Naive thymus-derived CD8-positive, alpha-beta T cell (primary cell): ENCODE measurements at places on chromosomes 13 and 19. TPM values are rescaled to one million over a fixed set of nuclear protein-coding genes. Genes with fewer than 3 reads are reported as not detected.
A peak's percentile ranks its signal among the peaks of the same experiment; 100 is the strongest.

The CEACAM21 gene
- total RNA-seq, result 56.7 TPM

The ZNF534 gene
- total RNA-seq, result not detected

DNA sequence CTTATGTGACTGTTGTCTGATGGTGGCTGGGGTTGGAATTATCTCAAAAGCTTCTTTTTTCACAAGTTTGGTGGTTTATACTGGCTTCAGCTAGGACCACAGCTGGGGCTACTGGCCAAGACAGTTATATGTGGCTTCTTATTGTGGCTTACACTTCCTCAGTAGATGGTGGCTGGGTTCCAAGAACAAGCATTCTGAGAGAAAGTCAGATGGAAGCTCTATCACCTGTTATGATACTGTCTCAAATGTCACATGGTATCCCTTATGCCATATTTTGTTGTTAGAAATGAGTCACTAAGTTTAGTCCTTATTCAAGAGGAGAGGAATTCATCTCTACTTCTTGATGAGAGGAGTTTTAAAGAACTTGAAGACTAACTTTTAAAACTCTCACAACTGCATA is 41.6 kb downstream of the NDFIP2 start:
- DNase-seq, result no peak
- H3K27ac ChIP-seq, result no peak overlapping the region
- H3K36me3 ChIP-seq, result no peaks in the 10 kb centered on the region
- H3K4me3 ChIP-seq, result no peak overlapping the region
- H3K27me3 ChIP-seq, result no peaks in the 10 kb centered on the region

- no peaks in the 10 kb centered on the region for H3K36me3 ChIP-seq
- no peak overlapping the region for H3K27ac ChIP-seq
- H3K4me3 ChIP-seq, result no peak overlapping the region
Observed at GRCh38 chr13:76719955-76720354, 166.2 kb downstream of the KCTD12 start.

GRCh38 chr13:30053939-30054338 is 203.5 kb upstream of the UBL3 start:
- H3K27me3 ChIP-seq, result no peaks in the 10 kb centered on the region
- H3K4me3 ChIP-seq, result no peak overlapping the region
- no peak overlapping the region for H3K27ac ChIP-seq
- DNase-seq, result no peak
- no peaks in the 10 kb centered on the region for H3K36me3 ChIP-seq

DNA sequence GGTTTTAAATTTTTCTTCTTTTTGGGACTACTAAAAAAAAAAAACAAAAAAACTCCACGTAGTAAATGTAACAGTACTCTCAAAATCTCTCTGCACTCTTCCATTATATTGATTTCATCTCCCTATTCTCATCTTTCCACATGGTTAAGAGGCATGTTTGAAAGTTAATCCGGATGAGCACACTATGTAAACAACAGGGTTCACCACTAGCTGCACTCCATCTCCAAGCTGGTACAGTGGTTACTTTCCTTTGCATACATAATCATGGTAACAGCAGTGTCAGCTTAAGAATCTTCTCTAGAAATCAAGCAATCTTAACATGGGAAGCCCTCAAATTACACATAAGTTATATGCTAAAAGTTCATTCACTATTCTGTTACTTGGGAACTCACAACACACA is 92.6 kb downstream of the MIPEP start:
- no peaks in the 10 kb centered on the region for H3K27me3 ChIP-seq
- H3K4me3 ChIP-seq, result no peak overlapping the region
- peaks cover 38% of the 10 kb centered on the region for H3K36me3 ChIP-seq
- no peak overlapping the region for H3K27ac ChIP-seq
- DNase-seq, result no peak
- H3K4me1 ChIP-seq, result peaks cover 27% of the 10 kb centered on the region

DNA sequence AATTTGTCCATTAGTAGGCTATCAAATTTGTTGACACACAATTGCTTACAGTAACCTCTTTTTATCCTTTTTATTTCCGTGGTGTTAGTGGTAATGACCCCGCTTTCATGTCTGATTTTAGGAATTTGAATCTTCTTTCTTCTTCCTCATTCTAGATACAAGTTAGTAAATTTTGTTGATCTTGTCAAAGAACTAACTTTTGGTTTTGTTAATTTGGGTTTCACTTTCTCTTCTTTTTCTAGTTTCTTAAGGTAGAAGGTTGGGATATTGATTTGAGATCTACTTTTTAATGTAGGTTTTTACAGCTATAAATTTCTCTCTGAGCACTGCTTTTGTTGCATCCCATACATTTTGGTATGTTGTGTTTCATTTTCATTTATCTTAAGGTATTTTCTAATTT is 53.3 kb upstream of the SLC7A1 start:
- no peaks in the 10 kb centered on the region for H3K27me3 ChIP-seq
- peaks cover 10% of the 10 kb centered on the region for H3K36me3 ChIP-seq
- H3K27ac ChIP-seq, result no peak overlapping the region
- peaks cover 2% of the 10 kb centered on the region for H3K4me1 ChIP-seq
- DNase-seq, result no peak
- H3K4me3 ChIP-seq, result peak overlapping the region; percentile 85

DNA sequence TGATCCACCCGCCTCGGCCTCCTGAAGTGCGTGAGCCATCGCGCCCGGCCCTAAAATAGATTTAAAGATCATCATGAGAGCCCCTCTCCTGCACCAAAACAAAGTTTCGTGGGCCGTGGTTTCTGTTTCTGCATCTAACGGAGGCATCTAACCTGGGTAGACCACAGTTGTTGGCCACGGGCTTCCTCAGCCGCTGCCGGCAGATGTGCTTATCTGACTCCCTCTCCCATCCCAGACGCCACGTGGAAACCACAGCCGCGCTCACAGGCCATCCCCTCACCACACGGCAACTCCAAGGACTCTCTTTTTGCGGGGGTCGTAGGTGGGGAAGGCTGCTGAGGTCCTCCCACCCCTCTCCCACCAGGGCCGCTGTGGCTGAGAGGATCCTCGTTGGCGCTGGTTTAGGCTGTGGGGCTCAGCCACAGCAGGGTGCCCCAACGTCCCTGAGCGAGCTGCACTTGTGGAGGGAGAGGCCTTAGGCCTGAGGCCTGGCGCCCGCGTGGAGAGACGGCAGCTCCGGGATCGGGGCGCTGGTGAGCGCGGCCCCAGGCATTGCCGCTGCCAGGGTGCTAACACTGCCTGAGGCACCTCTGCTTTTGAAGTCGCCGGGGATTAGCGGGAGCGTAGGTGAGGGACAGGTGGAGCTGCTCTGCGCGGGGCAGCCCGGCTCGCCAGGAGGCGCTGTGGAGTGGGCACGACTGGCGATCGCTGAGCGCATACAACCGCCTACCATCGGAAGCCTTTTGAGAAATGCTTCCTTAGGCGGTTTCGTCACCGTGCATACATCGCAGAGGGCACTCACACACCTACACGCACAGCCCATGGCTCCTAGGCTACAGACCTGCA is 8.9 kb downstream of the ZSCAN1 start:
- no peaks in the 10 kb centered on the region for H3K4me1 ChIP-seq
- peaks cover 17% of the 10 kb centered on the region for H3K36me3 ChIP-seq
- DNase-seq, result no peak
- H3K27ac ChIP-seq, result no peak overlapping the region

- peaks cover 28% of the 10 kb centered on the region for H3K4me1 ChIP-seq
- DNase-seq, result peak; percentile 94
- H3K27me3 ChIP-seq, result peaks cover 7% of the 10 kb centered on the region
- H3K27ac ChIP-seq, result peak overlapping the region; percentile 96
- peak overlapping the region; percentile 90 for H3K4me3 ChIP-seq
Observed at GRCh38 chr19:56538254-56538760, 441 bp upstream of the ZFP28 start.

- H3K4me1 ChIP-seq, result peaks cover 15% of the 10 kb centered on the region
- H3K36me3 ChIP-seq, result no peaks in the 10 kb centered on the region
- peak overlapping the region; percentile 82 for H3K4me3 ChIP-seq
- H3K27ac ChIP-seq, result peak overlapping the region; percentile 19
Observed at GRCh38 chr19:54465426-54466109, 2.0 kb upstream of the LENG9 start.

DNA sequence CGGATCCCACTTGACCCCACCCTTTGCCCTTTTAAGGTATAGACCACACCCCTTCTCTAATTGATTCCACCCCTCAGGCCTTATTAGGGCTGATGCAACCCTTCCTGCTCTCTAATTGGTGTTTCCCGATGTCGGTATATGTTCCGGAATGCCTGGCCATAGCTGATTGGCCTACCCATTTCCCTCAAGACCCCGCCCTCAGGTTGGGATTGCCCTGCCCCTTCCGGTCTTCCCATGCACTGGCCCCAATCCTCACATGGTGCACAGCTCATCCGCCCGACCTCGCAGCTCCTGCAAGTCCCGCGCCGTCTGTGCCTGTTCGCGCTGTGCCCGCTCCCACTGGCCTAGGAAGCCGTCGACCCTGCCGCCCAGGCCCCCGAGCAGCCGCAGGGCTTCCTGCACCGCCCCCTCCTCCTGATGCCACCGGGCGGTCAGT is 18.1 kb downstream of the TSKS start:
- H3K4me3 ChIP-seq, result no peak overlapping the region
- H3K27me3 ChIP-seq, result peaks cover 1% of the 10 kb centered on the region
- H3K36me3 ChIP-seq, result no peaks in the 10 kb centered on the region
- H3K4me1 ChIP-seq, result peaks cover 4% of the 10 kb centered on the region
